ENCODE measurements at places on chromosomes 6 and 20.

GRCh38 chr6:35016502-35017321 lies 124.4 kb downstream of the TCP11 start:
- no peak for DNase-seq

GRCh38 chr6:168574699-168575195 lies 133.8 kb downstream of the SMOC2 start:
- DNase-seq, result no peak

DNA sequence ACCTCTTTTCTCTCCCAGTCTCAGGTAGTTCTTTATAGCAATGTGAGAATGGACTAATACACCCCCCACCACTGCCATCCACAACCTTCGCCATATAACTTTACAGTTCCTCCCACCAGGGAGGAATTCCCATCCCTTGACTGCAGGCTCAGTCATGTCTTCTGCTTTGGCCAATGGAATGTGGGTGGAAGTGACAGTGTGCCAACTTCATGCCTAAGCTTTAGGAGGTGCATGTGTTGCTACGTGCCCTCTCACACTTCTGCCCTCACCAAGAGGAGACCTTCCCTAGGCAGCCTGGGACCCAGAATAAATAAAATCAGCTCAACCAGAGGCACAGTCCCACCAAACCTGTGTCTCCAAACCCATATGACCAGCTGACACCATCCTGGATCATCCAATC lies 33.0 kb upstream of the LRRN4 start:
- no peak for DNase-seq

DNA sequence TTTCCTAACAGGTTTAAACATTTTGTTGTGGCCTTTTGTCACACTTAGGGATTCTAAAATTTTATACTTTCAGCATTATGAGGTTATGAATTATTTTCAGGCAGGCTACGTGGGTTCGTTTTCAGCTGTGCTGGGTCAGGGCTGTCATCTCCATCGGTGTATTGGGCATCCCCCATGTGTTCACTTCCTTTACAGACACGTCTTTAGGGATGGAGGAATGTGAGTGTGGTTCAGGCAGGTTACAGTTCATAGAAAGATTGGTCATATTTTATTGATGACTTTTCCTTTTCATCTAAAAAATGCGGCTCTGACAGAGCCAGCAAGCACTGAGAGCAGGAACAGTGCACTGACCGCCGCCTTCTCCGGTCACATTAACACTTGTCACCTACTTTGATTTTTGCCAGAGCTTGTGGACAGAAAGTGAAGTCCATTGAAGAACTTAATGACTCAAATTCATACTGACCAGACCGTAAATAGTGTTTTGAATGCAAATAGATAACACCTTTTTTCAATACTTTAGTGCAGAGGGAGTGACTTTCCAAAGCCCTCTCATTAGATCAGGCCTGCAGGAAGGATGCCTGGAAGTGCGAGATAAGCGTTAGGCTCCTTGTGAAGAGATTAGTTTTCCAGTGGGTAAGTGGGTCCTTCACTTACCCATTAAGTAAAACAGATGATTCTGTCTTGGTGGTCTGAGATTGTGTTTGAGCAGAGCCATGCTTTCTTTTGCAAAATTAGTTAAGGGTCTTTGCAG lies 113.1 kb downstream of the TIAM2 start:
- DNase-seq, result no peak

DNA sequence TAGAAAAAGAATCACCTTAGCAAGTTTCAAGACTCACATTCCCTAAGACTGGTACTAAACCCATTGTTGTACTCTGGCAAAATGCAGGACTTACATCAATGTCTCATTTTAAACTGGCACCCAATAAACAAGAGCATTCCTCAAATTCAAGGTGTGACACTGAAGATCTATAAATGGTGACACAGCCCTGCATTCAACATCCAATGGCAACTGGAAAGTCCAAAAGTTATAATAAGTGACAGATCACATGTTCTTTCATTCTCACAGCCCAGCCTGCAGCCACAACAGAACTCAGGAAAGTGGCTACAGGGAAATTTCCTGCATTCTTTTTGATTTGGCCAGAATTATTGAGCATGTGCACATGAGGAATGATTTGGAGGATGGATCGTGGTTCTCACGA lies 57.5 kb downstream of the MBOAT1 start:
- no peak for DNase-seq

- no peak for DNase-seq
These were observed 91.5 kb upstream of the BHLHE23 start for GRCh38 chr20:63098195-63098810.

GRCh38 chr6:21587179-21587960 lies 6.2 kb upstream of the SOX4 start:
- DNase-seq, result no peak

DNA sequence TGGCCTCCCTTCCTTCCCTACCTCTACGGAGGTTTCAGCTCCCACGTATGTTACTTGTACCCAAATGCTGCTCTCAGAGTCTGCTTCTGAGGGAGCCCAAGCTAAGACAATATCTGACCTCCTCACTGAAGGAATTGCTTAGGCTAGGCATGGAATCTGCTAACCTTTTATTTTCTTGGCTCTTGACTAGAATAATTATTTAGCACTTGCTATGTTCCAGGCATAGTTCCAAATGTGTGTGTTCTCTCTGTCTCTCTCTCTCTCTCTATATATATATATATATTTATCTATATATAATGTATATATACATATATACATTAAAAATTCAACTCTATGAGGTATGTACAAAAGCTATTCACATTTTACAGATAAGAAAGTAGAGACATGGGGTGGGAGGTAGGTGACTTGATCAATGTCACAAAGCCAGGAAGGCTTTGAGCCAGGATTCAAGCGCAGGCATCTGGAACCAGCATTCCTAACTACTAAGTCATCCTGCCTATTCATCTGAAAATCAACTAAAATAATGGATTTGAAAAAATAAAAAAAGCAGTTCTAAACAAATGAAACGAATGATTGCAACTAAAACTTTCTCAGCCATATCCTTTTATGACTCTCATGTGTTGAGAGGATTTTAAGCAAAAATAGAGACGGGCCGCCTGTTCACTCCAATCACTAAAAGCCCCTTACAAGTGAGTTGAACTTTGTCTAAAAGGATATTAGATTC lies 189.7 kb upstream of the JAG1 start:
- DNase-seq, result no peak

- DNase-seq, result no peak
These were observed 38.0 kb downstream of the TGM2 start for GRCh38 chr20:38126932-38127621.

DNA sequence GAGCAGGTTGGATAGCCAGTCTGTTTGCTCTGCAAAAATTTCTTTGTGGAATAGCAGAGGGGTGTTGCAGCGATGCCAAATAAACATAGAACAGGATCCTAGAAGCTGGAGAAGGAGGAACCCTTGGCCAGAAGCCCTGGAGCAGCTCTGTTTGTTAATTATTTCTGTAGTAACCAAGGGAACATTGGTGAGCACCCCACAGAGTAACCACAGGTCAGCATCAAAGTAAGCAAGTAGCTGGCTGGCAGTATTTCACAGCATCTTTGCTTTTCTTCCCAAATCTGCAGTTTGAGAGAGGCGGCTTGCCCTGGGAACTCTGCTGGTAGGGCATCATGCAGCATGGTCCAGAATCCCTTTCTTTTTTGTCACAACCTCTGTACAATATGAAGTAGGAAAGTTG lies 12.7 kb upstream of the APMAP start:
- no peak for DNase-seq

DNA sequence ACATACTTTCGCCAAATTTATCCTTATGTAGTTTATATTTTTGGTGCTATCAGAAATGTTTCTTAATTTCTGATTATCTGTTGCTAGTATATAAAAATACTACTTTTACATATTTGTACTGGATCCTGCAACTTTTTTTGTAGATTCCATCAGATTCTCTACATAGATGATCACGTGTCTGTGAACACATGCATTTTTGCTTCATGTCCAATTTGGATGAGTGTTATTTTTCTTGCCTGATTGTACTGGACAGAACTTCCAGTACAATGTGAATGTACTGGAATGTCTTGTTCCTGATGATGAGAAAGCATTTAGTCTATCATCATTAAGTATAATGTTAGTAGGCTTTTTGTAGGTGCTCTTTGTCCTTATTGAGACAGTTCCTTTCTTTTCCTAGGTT lies 25.0 kb upstream of the SSR1 start:
- no peak for DNase-seq

- DNase-seq, result no peak
These were observed 61.5 kb downstream of the OGFRL1 start for GRCh38 chr6:71349976-71350615.
